ENCODE measurements at places on chromosomes 16 and 17. TPM values are rescaled to one million over a fixed set of nuclear protein-coding genes. Genes with fewer than 3 reads are reported as not detected.
A peak's percentile ranks its signal among the peaks of the same experiment; 100 is the strongest.

DNA sequence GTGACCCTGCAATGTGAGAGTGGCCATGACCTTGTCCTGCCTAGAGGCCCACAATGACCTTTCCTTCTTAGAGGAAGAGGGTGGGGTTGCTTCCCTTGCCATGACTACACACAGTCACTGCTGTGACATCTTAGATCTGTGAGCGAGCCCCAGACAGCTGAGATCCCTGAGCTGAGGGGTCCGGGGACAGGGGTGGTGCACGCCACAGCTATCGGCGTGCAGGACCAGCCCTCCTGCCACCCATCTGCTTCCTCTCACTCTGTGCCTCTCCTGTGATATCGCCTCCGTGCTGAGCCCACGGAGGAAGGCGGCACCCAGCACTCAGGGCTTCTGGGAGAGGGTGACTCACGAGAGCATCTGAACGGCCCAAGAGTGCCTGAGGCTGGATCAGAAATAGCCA is 35.2 kb downstream of the KIAA0513 start:
- no peak for DNase-seq
- no peaks in the 10 kb centered on the region for H3K4me1 ChIP-seq
- H3K4me3 ChIP-seq = no peak overlapping the region
- no peaks in the 10 kb centered on the region for H3K27me3 ChIP-seq

DNA sequence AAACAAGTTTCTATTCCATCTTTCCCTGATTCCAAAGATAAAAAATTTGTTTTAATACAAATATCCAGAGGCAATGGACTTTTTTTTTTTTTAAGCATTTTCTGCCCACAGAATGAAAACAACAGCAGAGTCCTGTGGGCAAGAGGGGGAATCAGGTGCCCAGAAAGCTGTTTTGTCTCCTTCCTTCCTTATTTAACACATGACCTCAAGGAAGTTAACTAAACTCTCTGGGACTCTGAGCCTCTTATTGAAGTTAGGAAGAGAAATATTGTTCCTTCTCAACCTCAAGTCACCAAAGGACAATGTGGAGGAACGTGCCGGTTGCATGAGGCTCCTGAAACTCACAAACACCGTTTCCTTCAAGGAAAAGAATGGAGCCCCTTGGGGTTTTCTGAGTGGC is 34.9 kb downstream of the LITAF start:
- no peaks in the 10 kb centered on the region for H3K27me3 ChIP-seq
- DNase-seq = no peak
- no peak overlapping the region for H3K4me3 ChIP-seq
- peaks cover 8% of the 10 kb centered on the region for H3K36me3 ChIP-seq
- peaks cover 3% of the 10 kb centered on the region for H3K4me1 ChIP-seq

DNA sequence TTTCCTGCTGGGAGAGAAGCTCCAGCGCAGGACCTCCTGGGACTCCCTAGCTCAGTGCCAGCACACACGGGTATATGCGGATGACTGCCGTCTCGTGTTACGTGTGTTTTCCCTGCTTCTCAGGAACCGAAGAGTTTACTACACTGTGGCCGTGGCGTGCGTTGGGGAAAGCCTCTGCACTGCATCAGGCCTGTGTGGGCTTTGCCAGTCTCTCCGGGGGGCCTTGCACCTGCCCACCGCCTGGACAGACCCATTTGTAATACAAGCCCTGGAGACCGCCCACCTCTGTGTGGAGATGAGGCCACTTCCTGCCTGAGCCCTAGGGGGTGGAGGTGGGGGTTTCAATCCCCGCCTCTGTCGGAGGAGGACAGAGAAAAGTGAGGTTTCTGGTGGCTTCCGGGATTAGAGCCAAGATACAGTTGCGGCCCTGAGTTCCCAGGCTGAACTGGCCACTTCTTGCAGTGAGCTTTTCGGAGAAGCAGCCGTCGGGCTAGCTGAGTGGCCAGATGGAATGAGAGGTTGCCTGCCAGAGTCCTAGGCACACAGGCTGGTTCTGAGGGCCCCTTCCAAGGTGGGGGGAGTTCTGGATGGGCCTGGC is 43.4 kb upstream of the GSE1 start:
- peaks cover 6% of the 10 kb centered on the region for H3K4me1 ChIP-seq
- H3K27me3 ChIP-seq = no peaks in the 10 kb centered on the region
- no peak overlapping the region for H3K4me3 ChIP-seq
- H3K36me3 ChIP-seq = no peaks in the 10 kb centered on the region
- no peak overlapping the region for H3K27ac ChIP-seq

- peaks cover 16% of the 10 kb centered on the region for H3K4me1 ChIP-seq
- H3K4me3 ChIP-seq = no peak overlapping the region
- DNase-seq = no peak
- H3K27ac ChIP-seq = no peak overlapping the region
Measured at GRCh38 chr17:81906476-81907218, 4.6 kb downstream of the PCYT2 start.

DNA sequence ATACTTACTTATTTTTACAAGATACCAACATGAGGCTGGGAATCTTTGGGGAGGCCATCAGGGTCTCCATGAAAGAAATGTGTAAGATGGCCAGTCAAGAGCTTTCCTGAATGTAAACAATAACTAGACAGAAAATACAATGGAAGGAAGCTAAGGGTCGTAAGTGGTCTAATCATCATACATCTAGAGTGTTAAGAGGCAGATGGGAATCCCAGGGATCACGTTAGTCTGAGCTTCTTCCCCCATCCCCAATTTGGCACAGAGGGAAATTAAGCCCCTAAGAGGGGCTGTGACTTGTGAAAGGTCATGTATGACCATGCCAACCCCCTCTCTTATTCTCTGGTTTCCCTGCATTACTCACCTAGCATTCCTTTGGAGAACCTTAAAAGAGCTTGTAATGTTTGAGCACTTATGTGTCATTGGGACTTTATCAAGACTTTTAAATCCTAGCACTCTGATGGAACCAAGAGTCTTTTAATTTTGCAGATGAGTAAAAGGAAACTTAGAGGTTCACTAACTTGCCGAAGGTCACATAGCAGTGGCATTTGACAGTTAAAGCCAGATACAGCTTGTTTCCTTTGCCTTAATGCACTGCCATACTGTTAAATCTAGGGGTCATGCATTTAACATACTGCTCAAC is 46.1 kb downstream of the DCUN1D3 start:
- H3K4me1 ChIP-seq = peaks cover 9% of the 10 kb centered on the region
- H3K36me3 ChIP-seq = peaks cover 8% of the 10 kb centered on the region
- H3K27me3 ChIP-seq = no peaks in the 10 kb centered on the region
- H3K27ac ChIP-seq = no peak overlapping the region

DNA sequence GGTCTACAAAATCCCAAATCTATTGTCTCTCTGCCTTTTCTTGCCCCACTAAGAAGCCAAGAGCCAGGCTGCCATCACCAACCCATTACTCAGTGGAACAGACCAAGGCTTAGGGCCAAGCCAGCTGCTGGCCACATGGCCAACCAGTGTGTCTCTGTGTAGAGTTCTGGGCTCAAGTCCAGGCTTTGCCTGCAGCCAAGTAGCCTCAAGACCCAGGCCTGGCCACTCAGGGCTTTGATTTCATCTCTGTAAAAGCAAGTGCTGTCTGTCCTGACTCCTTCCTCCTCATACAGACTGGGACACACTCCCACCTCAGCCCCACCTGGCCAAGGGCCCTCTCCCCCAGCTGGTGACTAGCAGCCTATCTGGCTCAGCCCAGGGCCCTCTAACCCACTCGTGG is 14.6 kb downstream of the SREBF1 start:
- no peak overlapping the region for H3K27ac ChIP-seq
- H3K4me1 ChIP-seq = peaks cover 15% of the 10 kb centered on the region
- no peak overlapping the region for H3K4me3 ChIP-seq
- DNase-seq = peak; percentile 36
- H3K36me3 ChIP-seq = no peaks in the 10 kb centered on the region

- DNase-seq = peak; percentile 60
- H3K4me1 ChIP-seq = no peaks in the 10 kb centered on the region
- peaks cover 10% of the 10 kb centered on the region for H3K27me3 ChIP-seq
- H3K4me3 ChIP-seq = peak overlapping the region; percentile 21
- H3K36me3 ChIP-seq = no peaks in the 10 kb centered on the region
- H3K27ac ChIP-seq = peak overlapping the region; percentile 77
Measured at GRCh38 chr16:65123396-65124211, 1.7 kb upstream of the CDH11 start.

- DNase-seq = no peak
- no peaks in the 10 kb centered on the region for H3K4me1 ChIP-seq
- no peak overlapping the region for H3K27ac ChIP-seq
- no peak overlapping the region for H3K4me3 ChIP-seq
Measured at GRCh38 chr16:21097151-21097550, 53.5 kb downstream of the DNAH3 start.

DNA sequence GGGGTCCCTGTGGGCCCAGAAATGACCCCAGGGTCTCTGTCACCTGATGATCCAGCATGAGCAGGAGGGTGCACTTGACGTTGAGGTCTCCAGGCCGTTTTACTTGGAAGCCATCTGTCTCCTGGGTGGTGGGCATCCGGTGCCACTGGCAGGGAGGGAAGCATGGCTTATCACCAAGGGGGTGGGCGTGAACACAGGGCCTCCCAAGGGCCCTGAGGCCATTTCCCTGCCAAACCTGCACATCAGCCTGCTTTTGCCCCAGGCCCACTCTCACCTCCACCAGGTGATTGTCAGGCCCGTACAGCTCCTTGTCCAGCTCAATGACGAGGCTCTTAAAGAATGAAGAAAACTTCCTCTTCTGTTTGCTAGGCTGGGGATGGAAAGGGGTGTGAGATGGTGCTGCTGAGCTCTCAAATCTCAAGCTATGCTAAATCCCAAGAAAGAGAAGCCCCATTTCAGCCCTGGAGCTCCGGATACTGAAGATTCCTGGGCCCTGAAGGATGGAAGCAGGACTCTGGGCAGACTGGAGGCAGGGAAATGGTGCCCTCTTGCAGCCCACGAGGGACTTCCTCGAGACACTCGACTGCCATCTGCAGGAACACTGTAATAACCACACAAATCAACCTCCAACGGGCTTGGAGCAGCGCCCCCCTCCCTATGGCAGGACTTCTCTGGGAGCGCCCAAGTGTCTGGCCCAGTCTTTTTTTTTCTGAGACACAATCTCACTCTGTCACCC is 7.1 kb upstream of the FTSJ3 start:
- H3K4me1 ChIP-seq = peaks cover 10% of the 10 kb centered on the region
- peaks cover 26% of the 10 kb centered on the region for H3K36me3 ChIP-seq
- H3K27me3 ChIP-seq = no peaks in the 10 kb centered on the region
- no peak for DNase-seq

DNA sequence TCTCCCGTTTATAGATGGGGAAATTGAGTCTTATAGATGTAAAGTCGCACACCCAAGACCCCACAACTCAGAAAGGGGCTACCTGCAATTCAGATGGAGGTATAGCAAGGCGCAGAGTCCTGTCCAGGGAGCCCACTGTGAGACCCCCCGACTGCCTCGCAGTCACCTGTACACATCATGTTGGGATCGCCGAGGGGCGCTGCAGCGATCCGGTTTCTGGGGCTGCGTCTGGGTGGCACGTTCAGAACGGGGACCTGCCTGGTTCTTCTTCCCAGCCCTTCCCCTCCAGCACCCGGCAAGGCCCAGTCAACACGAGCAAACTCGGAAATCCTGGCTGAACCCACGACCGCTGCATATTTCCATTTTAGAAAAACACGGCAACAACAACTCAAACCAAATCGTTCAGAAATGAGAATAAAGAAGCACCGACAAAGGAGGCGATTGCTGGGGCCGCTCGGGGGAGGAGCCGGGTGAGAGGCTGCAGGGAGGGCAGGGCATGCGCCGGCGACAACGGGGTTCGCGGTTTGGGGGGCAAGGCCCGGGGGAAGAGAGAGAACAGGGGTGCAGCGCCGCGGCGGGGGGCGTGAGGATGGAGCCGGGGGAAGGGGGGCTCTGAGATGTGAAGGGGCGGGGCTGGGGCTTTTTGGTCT is 643 bp downstream of the HSDL1 start:
- peak; percentile 46 for DNase-seq
- peak overlapping the region; percentile 66 for H3K4me3 ChIP-seq
- no peaks in the 10 kb centered on the region for H3K27me3 ChIP-seq
- peak overlapping the region; percentile 52 for H3K27ac ChIP-seq

DNA sequence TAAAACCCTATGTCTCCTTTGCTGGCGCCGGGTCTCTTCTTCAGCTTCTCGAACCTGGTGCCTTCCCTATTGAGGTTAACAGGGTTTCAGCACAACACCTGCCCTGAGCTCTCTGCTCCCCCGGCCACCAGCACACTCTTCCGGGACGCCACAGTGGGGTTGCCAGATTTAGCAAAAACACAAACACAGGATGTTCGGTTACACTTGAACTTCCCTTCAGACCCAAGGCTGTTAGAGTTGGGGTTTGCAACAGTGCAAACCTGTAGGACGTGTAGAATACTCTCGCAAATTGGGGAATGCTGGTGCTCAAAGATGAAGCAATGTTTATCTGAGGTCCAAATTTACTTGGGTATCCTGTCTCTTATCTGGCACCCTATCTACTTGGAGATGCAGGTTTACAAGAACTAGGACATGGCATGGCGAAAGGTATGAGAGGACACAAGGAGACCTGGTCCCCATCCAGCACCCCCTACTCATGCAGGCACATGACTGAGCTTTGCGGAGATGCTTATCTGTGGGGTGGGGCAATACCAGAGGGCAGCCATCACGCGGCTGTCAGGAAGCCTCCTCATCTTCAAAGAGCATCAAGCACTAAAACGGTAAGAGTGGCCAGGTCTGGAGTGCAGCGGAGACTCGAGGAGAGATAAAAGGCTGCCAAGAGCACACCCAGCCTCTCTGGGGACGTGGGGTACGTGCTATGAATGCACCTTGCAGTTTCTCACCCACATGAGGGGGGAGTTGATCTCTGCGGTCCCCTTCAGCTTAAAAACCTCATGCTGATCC is 52.8 kb downstream of the SDK2 start:
- no peaks in the 10 kb centered on the region for H3K27me3 ChIP-seq
- no peak for DNase-seq
- no peaks in the 10 kb centered on the region for H3K4me1 ChIP-seq

DNA sequence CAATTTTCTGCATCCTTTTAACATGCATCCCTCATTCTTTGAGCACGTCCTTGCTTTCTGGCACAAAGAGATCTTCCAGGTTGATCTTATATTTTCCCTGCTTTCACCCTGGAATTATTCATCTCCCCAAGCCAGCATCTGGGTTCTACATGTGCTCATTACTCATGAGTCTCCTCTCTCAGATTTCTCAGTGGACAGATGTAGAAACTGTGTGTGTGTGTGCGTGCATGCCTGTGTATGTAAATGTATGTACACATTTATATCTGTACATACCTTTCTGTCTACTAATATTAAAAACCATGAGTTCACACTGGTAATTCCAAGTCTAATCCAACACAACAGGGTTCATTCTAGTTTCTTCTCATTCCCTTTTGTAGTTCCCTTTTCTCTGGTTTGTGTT is 41.9 kb upstream of the NSRP1 start:
- no peaks in the 10 kb centered on the region for H3K36me3 ChIP-seq
- H3K4me3 ChIP-seq = no peak overlapping the region
- no peaks in the 10 kb centered on the region for H3K4me1 ChIP-seq
- no peaks in the 10 kb centered on the region for H3K27me3 ChIP-seq

- H3K27me3 ChIP-seq = no peaks in the 10 kb centered on the region
- no peaks in the 10 kb centered on the region for H3K36me3 ChIP-seq
- H3K4me1 ChIP-seq = peaks cover 34% of the 10 kb centered on the region
Measured at GRCh38 chr16:65725156-65725845, 603.4 kb upstream of the CDH11 start.

PRAC2 gene
- total RNA-seq = not detected

DOC2B gene
- total RNA-seq = 7.5 TPM

TBC1D3G gene
- not detected for total RNA-seq

ERAL1 gene
- total RNA-seq = 28.4 TPM

GAS2L2 gene
- total RNA-seq = 11.5 TPM

KRTAP4-5 gene
- total RNA-seq = not detected

LHX1 gene
- total RNA-seq = not detected

STX1B gene
- 0.17 TPM for total RNA-seq

TMEM94 gene
- total RNA-seq = 82.3 TPM

HSD17B2 gene
- 3.3 TPM for total RNA-seq

NPIPB6 gene
- total RNA-seq = 6.1 TPM
